ENCODE measurements at places on chromosomes 4 and X.

DNA sequence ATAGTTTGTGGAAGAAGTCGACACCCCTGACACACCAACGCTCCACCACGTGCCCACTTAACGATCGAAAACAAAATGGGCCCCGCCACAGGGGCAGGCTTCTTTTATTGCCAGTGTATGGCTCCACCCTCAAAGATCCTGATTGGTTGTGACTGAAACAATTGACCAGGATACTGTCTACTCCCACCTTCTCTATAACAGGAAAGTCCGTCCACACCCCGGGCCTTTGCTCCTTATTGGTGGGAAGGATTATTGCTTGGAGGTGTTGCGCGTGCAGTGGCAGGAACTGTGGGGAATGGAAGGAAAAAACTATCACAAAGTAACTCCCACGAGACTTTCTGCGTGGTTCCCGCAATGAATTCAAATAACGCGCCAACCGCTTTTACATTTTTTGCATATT, at the start of gene USP26:
Gene USP26, minus strand, starts transcription at position 79 of the 400 bp plus-strand sequence. CDS start 68,889 bp downstream, outside the sequence.
- no peak for DNase-seq

DNA sequence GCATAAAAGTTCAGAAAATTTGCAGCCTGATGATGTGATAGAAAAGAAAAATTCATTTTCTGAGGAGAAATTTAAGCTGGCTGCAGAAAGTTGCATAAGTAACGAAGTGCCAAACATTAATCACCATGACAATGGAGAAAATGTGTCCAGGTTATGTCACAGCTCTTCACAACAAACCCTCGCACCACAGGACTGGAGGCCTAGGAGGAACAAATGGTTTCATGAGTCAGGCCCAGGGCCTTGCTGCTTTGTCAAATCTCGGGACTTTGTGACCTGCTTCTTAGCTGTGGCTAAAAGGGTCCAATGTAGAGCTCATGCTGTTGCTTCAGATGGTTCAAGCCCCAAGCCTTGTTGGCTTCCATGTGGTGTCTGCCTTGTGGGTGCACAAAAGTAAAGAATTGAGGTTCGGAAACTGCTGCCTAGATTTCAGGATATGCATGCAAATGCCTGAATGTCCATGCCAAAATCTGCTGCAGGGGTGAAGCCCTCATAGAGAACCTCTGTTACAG, 527.4 kb downstream of the SH3BGRL start:
- DNase-seq, result no peak

DNA sequence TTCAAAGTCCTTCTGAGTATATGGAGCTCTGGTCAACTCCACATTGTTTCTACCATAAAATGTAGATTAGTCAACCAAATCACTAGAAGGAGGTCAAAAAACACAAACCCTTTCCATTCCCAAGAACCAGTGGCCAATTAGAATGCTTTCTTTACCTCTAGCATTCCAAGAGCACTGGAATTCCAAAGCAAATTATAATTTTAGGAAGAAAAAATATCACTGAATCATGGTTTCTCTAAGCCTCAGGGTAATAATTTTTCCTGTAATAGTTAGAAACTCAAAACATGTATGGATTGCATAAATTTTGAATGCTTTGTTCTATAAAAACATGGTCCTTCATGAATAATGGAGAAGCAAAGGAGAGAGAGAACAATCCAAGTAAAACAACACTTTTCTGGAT, 39.5 kb downstream of the LEF1 start:
- DNase-seq, result no peak

DNA sequence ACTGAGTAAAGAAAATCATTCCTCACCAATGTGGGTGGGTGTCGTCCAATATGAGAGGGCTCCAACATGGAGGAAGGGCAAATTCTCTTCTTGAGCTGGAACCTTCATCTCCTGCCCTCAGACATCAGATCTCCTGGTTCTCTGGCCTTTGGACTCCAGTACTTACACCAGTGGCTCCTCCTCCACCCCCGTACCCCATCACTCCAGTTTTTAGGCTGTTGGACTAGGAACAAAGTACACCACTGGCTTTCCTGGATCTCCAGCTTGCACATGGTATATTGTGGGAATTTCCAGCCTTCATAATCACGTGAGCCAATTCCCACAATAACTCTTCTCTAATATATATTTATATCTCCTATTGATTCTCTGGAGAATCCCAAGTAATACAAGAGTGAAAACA, 196.9 kb downstream of the PDHA2 start:
- DNase-seq, result no peak

- no peak for DNase-seq
These were observed 222.1 kb downstream of the CAMK2D start for GRCh38 chr4:113539408-113539807.

Data from right forelimb (tissue), 1 donor.